ENCODE measurements at places on chromosomes 2 and 18. TPM values are rescaled to one million over a fixed set of nuclear protein-coding genes. Genes with fewer than 3 reads are reported as not detected.

NMUR1 gene
- 3.1 TPM for total RNA-seq

ACKR3 gene
- total RNA-seq = 164 TPM

MAL gene
- 10.3 TPM for total RNA-seq

DNA sequence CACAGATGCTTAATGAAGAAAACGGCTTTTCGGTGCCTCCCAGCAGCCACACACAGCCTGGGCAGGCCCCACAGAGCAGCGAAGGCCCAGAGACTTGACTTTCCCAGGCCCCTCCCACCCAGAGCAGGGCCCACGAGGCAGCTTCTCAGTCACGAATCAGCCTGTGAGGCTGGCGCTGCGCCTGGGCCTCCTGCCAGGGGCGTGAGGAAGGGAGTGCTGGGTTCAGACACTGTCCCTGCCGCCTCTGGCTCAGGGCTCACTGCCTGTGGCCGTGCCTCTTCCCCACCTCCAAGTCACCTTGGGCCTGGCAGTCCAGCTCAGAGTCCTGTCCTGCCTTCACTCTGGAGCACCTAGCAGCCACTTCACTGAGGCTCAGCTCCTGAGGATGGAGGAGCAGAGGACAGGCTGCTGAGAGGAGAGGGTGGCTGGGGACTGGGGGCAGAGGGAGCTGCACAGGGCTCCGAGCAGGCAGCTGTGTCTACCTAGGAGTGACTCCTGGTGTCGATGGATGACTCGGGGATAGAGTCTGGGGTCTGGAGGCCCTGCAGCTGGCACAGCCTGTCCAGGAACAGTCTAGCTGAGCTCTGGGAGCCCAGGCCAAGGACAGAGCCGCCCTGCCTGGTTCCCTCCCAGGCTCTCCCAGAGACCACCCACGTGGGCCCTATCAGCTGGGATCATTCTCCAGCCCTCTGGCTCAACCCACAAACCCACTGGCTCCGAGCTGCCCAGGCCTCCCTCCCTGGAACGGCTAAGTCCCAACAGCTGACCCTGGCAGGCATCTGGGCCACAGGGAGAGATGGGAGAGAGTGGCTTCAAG lies 36.4 kb upstream of the FOSL2 start:
- H3K27ac ChIP-seq = peak overlapping the region; percentile 78
- peaks cover 59% of the 10 kb centered on the region for H3K4me1 ChIP-seq
- no peak overlapping the region for H3K4me3 ChIP-seq
- H3K36me3 ChIP-seq = no peaks in the 10 kb centered on the region

DNA sequence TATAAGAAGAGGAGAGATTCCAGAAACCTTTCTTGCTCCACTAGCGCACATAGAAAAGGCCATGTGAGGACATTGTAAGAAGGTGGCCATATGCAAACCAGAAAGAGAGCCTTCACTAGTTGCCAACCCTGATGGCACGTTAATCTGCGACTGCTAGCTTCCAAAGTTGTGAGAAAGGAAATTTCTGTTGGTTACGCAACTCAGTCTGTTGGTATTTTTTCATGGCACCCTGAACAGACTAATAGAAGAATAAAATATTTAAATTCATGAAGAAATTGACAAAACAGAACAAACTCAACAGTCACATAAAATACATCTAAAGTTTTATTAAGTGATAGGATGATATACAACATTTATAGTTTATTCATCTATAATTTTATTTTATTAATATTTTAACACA lies 625.9 kb upstream of the NRXN1 start:
- no peaks in the 10 kb centered on the region for H3K4me1 ChIP-seq
- H3K27ac ChIP-seq = no peak overlapping the region
- no peak overlapping the region for H3K4me3 ChIP-seq
- no peaks in the 10 kb centered on the region for H3K27me3 ChIP-seq
- DNase-seq = no peak

- no peaks in the 10 kb centered on the region for H3K27me3 ChIP-seq
- peaks cover 30% of the 10 kb centered on the region for H3K4me1 ChIP-seq
- no peak overlapping the region for H3K27ac ChIP-seq
- no peak for DNase-seq
- no peak overlapping the region for H3K4me3 ChIP-seq
These were observed 135.2 kb downstream of the MCFD2 start for GRCh38 chr2:46780411-46780800.

Data from spleen (tissue), 13 donors.